ENCODE measurements at places on chromosomes 11 and 22.
A peak's percentile ranks its signal among the peaks of the same experiment; 100 is the strongest.

GRCh38 chr11:62933285-62933684, 12.1 kb upstream of the CHRM1 start:
- no peak for DNase-seq

- no peak for DNase-seq
These were observed 674.4 kb downstream of the CNTN5 start for GRCh38 chr11:99695106-99695505.

DNA sequence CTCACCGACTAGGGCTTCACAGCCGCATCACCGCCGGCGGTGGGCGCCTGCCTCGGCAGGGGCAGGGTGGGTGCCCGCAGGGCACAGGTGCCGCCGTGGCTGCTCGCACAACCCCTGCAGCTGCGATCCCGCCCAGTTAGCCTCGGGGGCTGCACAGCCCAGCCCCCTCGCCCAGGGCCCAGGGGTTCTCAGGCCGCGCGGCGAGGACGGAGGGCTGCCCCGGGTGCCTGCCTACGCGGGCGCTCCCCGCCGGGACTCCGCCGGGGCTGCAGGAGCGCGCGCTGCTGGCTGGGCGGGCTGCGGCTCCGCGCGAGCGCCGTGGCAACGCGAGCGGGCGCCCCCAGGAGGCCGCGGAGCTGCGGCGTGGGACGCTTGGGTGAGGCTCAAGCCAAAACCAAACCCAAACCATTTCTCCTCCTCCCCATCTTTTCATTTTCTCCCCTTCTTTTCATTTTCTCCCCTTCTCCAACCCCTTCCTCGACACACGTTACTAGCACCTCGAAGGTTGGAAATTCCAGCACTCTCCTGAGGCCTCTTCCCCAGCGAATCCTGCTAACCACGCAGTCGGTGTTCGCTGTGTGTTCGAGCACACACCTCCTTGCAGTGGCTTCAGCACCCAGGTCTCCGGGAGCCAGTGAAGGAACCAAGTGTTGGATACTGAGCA, at the start of gene MICAL3:
MICAL3 (minus strand) TSS at position 286 of the 664 bp plus-strand sequence. CDS start 117,749 bp downstream, outside the sequence.
- peak; percentile 69 for DNase-seq

DNA sequence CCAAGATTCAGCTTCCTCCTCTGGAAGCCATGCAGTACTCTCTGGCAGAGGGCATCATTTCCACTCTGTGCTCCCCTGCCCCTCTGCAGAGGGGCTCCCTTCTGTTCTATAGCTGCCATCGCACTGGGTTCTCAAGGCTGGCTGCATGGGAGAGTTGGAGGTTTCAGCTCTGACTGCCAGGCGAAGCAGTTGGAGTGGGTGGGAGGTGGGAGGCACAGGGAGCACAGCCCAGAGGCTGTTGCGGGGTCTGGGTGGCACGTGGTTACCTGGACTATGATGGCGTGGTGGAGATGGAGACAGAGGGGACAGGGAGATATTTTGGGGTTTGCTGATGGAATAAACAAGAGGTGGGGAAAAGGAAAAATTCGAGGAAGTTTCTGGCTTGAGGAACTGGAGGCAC, 4.8 kb downstream of the PMM1 start:
- DNase-seq: no peak

DNA sequence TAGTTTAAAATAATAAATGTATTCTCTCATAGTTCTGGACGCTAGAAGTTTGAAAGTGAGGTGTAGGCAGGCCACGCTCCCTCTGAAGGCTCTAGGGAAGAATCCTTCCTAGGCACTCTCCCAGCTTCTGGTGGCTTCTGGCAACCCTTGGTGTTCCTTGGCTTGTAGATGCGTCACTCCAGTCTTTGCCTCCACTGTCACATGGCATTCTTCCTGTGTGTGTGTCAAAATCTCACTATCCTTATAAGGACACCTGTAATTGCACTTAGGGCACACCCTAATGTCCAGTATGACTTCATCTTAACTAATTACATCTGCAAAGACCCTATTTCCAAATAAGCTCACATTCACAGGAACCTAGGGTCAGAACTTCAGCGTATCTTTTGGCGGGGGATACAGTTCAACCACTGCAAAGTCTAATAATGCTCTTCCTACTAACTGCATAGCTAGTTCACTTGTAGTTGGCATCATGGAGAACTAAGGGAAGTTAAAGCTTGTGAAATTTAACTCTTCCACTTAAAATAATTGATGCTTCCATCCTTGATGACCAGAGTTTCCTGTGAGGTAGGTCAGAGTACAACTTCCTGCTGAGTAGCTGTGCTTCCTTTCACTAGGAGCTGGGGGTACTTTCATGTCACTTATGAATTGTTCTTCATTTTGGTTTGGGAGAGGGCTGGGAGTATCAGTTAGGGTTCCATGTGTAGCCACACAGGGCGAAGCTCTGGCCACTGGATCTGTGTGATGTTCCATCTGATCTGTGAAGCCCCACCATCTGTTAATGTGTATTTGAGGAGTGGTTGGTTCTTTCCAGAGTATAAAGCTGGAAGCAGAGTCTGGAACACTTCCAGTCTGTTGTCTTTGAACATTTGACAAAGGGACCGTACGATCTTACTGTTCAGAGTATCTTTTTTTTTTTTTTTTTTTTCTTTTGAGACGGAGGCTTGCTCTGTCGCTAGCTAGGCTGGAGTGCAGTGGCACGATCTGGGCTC, 10.5 kb downstream of the YWHAH start:
- DNase-seq: no peak

DNA sequence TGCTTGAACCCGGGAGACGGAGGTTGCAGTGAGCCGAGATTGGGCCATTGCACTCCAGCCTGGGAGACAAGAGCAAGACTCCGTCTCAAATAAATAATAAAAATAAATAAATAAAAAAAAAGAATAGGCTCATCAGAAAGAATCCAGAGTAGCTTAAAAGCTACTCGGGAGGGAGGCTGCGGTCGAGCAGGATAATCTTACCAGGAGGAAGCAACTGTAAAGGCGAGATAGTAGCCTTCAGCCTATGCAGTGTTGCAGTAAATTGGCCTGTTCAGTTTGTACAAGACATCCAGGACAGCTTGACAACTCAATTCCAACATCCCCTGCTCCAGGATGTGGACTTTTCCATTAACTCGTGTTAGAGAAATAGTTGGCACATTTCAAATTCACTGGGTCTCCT, 1164.7 kb downstream of the LRRC4C start:
- DNase-seq: no peak

GRCh38 chr22:41021061-41021612, 70.0 kb downstream of the RBX1 start:
- peak; percentile 16 for DNase-seq
